ENCODE measurements at places on chromosomes 3 and 15. TPM values are rescaled to one million over a fixed set of nuclear protein-coding genes. Genes with fewer than 3 reads are reported as not detected.

Gene GABRR3
- total RNA-seq: not detected

DNA sequence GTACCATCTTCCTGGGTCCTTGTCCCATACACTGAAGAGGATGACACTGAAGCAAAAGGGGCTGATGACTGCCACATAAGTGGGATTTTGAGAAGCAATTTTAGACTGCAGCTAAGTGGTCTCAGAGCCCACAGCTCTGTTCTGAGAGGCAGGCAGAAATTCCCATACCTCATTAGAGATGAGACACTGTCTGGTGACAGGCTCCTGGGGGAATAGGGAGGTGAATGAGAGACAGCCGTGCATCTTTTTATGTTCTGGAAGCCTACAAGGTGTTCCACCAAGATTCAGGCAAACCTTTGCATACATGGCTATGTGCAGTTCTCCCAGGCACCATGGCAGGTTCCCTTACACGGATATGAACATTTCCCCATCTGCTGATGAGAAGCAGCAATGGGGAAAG is 47.2 kb downstream of the LIMD1 start:
- H3K4me3 ChIP-seq: no peak overlapping the region
- peaks cover 27% of the 10 kb centered on the region for H3K4me1 ChIP-seq
- no peaks in the 10 kb centered on the region for H3K36me3 ChIP-seq
- H3K27ac ChIP-seq: no peak overlapping the region
- DNase-seq: no peak
- H3K27me3 ChIP-seq: no peaks in the 10 kb centered on the region

- no peak overlapping the region for H3K4me3 ChIP-seq
- DNase-seq: peak; percentile 5
- H3K36me3 ChIP-seq: no peaks in the 10 kb centered on the region
- H3K4me1 ChIP-seq: peaks cover 3% of the 10 kb centered on the region
- no peaks in the 10 kb centered on the region for H3K27me3 ChIP-seq
- H3K27ac ChIP-seq: no peak overlapping the region
Measured at GRCh38 chr15:77036537-77037387, 34.1 kb downstream of the TSPAN3 start.

- DNase-seq: no peak
- H3K4me3 ChIP-seq: no peak overlapping the region
- no peak overlapping the region for H3K27ac ChIP-seq
- H3K4me1 ChIP-seq: no peaks in the 10 kb centered on the region
- H3K27me3 ChIP-seq: no peaks in the 10 kb centered on the region
Measured at GRCh38 chr15:60957111-60957510, 272.0 kb downstream of the RORA start.

- H3K4me3 ChIP-seq: no peak overlapping the region
- no peaks in the 10 kb centered on the region for H3K27me3 ChIP-seq
- H3K36me3 ChIP-seq: no peaks in the 10 kb centered on the region
- no peaks in the 10 kb centered on the region for H3K4me1 ChIP-seq
Measured at GRCh38 chr3:13143381-13144004, 70.3 kb upstream of the IQSEC1 start.

GRCh38 chr15:67862750-67863441 is 23.1 kb upstream of the RNU6-1 start:
- peak overlapping the region; percentile 56 for H3K27ac ChIP-seq
- no peaks in the 10 kb centered on the region for H3K27me3 ChIP-seq
- DNase-seq: no peak
- no peaks in the 10 kb centered on the region for H3K36me3 ChIP-seq
- no peak overlapping the region for H3K4me3 ChIP-seq

GRCh38 chr3:117355566-117355965 is 646.0 kb downstream of the TUSC7 start:
- DNase-seq: peak; percentile 34
- H3K27me3 ChIP-seq: no peaks in the 10 kb centered on the region
- H3K4me3 ChIP-seq: no peak overlapping the region
- no peaks in the 10 kb centered on the region for H3K36me3 ChIP-seq

Data from hepatocyte (in vitro differentiated cells).